Islet precursor cell (in vitro differentiated cells): ENCODE measurements at places on chromosomes 7 and 10.

- no peak for DNase-seq
Observed at GRCh38 chr7:44891791-44892190, 6.5 kb upstream of the PURB start.

GRCh38 chr7:106493041-106493731 is 167.8 kb downstream of the CCDC71L start:
- DNase-seq = no peak

DNA sequence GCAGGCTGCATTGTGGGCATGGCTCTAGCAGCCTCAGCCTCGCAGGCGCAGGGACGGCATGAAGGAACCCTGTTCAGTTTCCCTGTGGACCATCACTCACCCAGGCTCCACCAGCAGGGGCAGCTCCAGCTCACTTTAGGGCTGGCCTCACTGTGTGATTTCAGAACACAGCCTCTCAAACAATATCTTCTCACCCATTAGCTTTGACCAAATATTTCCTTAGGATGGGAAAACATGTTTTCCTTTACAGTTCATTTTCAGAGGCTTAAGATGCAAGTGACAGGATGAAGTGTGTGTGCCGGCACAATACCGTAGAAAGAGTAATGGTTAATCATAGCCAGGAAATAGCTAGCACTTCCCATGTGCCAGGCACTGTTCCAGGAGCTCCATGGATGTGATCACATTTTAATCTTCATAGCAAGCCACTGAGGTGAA is 58.2 kb downstream of the LANCL2 start:
- DNase-seq = no peak

- DNase-seq = no peak
Observed at GRCh38 chr7:69364813-69365643, 233.2 kb upstream of the AUTS2 start.

DNA sequence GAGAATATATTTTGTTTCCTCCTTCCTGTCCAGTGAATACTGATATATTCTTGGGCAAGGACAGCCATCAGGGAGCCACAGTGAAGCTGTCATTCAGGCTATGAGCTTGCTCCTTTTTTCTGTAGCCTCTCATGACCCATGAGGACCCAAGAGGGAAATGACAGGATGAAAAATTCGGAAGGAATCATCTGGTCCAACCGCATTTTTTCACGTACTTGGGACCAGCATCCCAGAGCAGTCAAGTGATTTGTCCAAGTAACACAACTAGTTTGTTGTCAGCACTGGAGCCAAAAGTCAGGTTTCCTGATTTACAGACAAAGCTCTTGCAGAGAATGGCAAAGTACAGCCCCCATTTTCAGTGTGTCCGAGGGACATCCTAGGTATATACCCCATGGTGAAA is 47.2 kb upstream of the AGBL3 start:
- peak; percentile 62 for DNase-seq

- no peak for DNase-seq
Observed at GRCh38 chr7:87375662-87376435, 30.4 kb downstream of the CROT start.

DNA sequence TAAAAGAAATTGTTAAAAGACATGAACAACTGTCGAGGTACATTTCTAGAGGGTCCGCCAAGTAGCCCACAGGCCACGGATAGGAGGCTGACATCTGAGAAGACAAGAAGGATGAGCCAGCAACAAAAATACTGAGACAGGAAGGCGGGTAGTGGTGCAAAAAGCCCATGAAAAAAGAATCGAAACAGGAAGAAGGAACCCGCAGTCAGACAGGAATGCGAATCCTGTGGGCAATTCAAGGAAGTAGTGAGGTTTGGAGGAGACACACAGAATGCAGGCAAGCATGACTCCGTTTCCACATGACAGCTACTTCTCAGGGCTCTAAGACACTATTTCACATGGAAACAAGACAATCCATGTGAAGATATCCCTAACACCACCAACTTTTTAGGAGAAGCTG is 125.2 kb downstream of the DOCK4 start:
- peak; percentile 63 for DNase-seq

DNA sequence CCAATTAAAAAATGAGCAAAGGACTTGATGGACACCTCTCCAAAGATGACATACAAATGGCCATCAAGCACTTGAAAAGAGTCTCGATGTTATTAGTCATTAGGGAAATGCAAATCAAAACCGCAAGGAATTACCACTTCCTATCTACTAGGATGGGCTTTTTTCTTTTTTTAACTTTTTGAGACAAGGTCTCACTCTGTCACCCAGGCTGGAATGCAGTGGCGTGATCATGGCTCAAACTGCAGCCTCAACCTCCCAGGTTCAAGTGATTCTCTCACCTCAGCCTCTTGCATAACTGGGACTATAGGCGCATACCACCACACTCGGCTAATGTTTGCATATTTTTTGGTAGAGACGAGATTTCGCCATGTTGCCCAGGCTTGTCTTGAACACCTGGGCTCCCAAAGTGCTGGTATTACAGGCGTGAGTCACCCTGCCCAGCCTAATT is 13.6 kb downstream of the NKX1-2 start:
- no peak for DNase-seq

DNA sequence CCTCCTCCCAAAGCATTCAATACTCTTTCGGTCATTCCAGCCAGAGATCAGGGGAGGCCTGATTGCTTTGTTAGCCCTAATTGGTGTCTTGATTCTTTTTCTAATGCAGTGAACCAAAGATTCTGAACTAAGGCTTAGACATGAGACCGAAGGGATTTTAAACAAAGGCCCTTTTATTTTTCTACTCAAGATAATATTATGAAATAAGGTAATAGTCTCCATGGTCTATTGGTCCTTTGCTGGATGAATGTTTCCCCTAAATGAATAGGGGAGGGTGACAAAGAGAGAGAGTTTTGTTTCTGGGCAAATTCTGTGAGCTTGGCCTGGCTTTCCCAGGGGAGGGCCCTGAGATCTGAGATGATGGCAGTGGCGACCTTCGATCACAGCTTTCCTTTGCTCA is 449.1 kb downstream of the TYW1 start:
- no peak for DNase-seq

DNA sequence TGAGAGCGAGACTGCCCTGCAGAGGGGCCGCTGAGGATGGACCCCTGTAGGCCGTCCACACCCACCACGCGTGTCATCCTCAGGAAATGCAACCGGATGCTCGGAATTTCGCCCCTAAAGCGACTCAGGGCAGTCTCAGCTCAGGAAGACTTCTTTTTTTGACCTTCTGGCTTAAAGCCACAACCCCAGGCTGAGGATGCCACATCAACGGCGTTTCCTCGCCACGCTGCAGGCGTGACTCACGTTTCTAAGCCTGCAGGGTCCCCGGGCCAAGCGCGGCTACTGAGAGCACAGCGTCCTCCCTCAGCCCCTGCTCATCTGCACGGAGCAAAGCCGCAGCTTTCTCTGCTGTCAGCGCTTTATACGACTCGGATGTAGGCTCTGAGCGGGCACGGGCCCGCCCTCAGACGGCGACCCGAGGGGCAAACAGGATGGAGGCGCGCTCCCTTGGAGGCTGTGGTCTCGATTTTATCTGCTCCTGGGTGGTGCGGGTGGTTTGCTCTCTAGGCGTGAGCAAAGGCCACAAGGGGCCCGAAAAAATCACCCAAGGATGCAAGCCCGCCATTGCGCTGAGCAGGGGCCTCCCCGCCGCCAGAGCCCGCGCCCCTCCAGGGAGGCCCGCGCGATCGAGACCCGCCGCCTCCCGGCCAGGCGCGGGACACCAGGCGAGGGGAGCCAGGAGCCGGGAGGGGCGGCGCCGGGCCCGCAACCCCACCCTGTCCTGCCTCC is 726 bp upstream of the INSIG1 start:
- DNase-seq = peak; percentile 84

DNA sequence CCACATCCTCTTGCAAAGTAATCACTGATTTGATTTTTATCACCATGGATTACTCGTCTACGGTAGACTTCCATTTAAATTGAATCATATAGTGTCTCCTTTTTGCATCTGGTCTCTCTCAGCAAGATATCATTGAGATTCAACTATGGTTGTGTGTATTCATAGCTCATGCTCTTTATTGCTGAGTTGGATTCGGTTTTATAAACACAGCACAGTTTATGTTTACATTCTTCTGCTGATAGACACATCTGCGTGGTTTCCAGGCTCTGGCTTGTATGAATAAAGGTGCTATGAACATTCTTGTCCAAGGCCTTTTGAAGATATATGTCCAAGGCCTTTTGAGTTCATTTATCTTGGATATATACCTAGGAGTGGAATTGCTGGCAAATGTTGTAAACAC is 356.5 kb upstream of the CELF2 start:
- DNase-seq = no peak

- no peak for DNase-seq
Observed at GRCh38 chr10:105699504-105699903, 1058.4 kb downstream of the SORCS3 start.

DNA sequence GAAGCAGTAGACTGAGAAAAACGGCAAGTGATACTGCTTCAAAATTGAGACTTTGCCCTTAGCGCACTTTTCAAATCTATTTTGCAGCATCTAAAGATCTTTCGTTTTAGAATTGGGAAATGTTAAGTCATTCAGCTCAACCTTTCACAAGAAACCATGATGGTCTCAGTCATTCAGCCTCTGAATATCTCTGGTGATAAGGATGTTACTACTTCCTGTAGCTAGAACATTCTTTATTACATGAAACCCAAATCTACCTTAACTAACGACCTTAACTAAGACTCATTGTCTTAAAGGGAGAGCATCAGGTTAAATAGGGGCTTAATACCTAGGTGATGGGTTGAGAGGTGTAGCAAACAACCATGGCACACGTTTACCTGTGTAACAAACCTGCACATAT is 26.4 kb upstream of the AKR1B10 start:
- no peak for DNase-seq

DNA sequence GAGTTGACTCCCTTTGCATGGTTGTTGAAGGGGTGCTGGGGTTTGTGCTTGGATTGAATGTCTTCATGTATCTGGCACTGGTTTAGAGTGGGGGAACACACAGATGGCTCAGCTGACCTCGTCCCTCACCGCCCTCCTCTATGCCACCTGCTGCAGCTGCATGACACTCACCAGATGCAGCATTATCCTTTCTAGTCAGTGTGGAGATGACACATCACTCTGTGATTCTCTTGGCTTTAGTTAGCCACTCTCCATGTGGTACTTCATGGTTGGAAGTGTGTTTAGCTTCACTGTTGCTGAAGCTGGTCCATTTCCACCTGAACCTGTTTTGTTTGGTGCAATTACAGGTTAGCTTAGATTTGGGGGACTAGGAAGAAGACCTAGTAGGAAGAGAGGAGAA is 56.3 kb upstream of the BMPER start:
- no peak for DNase-seq

GRCh38 chr10:81724431-81724830 is 150.6 kb upstream of the NRG3 start:
- no peak for DNase-seq

- DNase-seq = no peak
Observed at GRCh38 chr7:80622541-80622940, 15.9 kb upstream of the CD36 start.

DNA sequence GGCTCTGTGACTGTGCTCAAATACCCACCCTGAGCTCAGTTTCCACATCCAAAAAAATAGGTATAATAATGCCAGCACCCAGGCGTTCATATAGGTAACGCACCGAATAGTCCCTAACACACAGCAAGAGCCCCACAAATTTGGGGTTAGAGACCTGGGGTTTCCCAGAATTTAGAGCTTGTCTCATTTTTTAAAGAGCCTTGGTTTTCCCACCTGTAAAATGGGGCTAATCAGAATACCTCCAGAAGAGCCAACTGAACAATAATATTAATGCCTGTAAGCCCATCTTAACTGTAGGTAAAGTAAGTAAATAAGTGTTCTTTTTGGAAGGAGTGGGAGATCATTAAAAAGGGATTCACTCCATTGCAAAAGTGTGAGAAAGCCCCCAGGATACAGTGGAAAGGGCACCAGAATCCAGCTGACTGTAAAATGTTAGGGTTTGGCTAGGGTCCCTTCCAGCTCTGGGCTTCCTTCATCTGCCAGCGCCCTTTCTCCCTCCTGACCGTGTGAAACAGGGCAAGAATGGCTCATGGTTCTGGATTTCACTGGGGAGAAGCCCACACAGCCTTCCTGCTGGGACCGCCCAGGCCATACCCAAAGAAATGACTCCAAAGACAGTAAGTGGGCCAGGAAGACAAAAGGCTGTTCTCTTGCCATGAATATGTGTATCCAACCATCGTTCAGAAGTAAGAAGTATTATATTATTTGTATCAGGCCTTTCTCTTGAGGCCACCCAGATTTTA is 2.1 kb downstream of the MTURN start:
- no peak for DNase-seq

DNA sequence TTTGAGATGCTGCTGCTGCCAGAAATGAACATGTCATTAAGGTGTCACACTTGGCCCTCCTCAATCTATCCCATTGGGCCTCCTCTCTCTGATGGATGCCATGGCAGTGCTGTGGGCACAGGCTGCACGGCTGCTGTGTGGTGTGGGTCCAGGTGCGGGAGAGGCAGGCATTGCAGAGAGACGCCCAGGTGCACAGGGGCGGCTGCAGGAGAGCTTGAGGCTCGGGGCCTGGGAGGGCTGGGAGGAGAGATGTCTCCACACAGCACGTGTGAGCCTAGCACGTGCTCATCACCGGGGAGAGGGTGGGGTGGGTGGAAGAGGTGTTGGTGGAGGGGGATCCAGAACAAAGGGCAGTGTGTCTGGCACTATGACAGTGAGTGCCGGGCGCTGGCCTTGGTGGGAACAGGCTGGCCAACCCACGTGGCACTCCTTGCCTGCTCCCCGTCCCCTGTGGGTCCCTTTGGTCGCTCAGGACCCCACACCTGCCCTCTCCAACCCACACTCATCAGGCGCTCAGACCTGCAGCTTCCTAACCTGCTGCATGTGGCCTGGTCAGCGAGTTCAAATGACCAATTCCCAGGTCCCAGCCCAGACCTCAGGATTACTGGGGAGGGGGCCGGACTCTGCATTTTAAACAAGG is 39.9 kb upstream of the BNIP3 start:
- no peak for DNase-seq

DNA sequence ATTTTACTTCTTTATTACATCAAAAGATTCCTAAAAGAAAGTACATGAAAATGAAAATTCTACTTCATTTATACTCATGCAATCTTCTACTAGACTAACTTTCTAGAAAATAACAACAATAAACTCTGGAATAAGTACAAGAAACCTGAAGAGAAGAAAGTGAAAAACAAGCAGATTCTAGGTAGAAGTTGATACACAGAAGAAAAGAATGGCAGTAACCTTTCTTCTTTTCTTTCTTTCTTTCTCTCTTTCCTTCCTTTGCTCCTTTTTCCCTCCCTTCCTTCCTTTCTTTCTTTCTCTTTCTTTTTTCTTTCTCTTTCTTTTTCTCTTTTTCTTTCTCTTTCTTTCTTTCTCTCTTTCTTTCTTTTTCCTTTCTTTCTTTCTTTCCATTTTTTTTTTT is 541.7 kb upstream of the ANKRD30A start:
- DNase-seq = no peak
